ENCODE measurements at places on chromosomes 2 and 18.
A peak's percentile ranks its signal among the peaks of the same experiment; 100 is the strongest.

DNA sequence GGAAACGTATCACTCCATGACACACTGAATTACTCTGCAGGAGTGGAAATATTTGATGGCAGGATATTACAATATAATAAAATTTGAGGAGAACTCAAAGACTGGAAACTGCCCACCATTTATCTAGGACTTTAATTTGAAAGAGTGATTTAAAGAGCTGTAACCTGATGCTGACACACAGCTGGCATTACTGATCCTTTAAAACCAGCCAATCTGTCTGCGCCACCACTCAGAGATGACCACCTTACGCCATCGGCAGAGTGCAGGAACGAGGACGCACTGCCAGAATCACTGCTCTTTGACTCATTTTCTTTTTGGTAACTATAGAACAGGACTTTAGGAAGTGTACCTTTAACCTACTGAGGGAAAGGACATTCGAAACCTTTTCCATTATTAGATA is 114.1 kb downstream of the EPB41L3 start:
- DNase-seq, result no peak

DNA sequence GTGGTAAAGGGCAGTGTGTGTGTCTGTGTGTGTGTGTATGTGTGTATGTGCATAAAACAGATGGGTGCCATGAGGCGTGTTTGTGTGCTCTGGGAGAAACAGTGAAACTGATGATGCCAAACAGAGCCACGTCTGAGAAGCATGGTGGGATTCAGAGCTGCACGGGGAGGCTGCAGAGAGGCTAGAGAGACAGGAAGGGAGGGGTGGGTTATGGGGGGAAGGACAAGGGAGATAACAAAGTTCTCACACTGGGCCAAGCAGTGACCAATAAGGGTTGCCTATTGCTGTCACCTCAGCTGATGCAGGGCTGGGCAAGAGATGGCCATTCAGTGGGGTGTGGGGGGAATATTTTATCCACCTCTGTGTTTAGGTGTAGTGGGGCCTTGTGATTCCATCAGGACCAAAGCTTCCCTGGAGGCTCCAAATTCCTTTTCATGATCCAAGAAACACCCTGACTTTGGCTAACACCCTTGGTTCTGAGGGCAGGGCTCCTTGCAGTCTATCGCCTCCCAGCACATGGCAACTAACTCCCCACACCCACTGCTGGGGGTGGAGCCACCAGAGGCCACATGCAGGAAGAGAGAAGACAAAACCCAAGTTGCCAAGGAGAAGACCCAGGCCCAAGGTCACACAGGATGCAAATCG is 54.2 kb upstream of the POMC start:
- DNase-seq, result no peak

GRCh38 chr18:75977081-75977480 is 518.0 kb downstream of the ZNF516 start:
- DNase-seq, result no peak

DNA sequence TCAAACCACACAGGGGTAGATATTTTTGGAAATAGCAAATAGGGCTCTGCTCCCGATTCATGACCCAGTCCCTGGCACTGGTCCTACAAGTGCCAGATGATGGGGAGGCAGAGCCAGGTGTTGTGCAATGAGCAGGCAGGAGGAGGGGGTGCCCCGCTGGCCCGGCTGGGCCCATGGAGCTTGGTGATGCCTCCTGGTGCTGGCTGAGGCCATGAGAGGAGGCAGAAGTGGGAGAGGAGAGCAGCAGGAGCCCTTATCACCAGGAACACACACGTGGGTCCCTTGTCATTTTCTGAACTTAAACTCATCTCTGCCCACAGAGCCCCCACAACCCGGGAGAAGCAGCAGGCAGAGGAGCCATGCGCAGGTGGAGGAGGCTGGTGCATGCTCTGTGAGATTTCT is 90.5 kb upstream of the MAPK4 start:
- DNase-seq, result no peak

- DNase-seq, result no peak
Measured at GRCh38 chr2:191234376-191234775, 10.8 kb upstream of the MYO1B start.

- no peak for DNase-seq
Measured at GRCh38 chr2:233453916-233454315, 99.6 kb downstream of the DGKD start.

DNA sequence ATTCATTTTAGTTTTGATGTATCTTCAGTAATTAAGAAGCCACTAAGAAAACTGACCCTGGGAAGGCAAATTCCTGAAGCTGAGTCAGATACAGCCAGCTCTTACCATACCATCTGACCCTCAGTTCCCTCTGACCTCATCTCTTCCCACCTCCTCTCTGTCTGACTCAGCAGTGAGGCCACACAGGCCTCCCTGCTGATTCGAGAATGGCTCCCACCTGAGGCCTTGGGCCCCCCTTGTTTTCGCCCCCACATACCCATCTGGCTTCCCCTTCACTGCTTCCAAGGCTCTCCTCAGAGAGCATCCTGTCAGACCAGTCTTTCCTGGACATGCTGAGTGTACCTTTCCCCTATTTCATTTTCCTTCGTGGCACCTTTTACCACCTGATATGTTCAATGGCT is 71.0 kb upstream of the CYP1B1 start:
- DNase-seq, result peak; percentile 77

GRCh38 chr18:26262156-26262555 is 35.9 kb downstream of the TAF4B start:
- no peak for DNase-seq

DNA sequence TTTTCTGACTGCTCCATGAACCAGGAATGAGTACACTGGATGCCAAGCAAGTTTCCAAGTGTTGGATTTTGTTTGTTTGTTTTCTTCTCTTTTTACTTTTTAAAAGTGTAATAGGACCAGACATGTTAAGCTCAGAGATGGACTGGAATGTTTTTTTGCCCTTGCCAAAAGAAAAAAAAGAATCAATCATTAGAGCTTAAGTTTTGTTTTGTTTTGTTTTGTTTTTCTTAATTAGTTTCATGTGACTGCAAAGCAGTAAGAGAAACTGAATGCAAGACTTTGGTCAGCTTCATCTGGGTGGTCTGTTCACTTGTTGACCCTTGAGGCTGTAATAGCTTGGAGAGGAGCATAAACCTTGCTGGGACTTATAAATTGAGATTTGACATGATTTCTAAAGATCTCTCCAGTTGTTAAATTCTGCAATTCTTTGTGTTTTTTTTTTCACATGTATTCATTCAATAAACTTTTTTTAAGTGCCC is 42.4 kb upstream of the SLC1A4 start:
- no peak for DNase-seq

DNA sequence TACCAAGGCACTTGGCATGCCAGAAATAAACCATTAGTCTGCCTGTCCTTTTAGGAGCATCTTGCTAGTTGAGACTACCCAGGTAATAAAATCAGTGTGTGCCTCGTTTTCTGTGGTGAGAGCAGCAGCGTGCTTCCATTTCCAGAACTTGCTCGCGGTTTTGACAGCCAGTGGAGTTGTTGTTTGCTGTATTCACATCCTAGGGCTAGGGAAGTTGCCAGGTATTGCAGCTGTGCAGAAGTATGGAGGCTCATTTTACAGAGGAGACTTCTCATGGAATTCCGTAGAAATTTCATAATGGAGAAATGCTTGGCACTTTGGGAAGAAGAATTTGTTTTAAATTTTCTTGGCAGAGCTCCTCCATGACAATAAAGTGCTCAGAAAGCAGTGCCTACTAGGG is 1355.1 kb upstream of the ZEB2 start:
- no peak for DNase-seq

GRCh38 chr2:38959466-38959865 is 69.8 kb downstream of the ARHGEF33 start:
- no peak for DNase-seq

- no peak for DNase-seq
Measured at GRCh38 chr2:84373391-84373790, 85.7 kb downstream of the SUCLG1 start.

DNA sequence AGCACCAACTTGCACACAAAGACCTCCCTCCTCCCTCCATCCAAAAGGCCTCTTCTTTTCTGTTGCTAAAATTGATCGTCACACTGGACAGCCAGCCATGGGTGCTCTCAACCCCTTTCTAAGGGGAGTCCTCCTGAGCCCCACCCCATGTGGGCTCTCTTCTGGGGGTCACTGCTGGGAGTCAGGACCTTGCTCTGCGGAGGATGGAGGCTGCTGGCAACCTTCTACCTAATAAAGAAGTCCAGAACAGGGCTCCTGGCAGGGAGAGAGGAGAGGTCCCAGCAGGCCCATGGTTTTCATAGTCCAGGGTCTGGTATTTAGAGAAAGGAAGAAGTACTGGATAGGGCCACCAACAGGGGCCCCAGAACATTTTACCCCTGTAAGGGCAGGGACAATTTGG is 67.6 kb upstream of the OTOS start:
- DNase-seq, result no peak

DNA sequence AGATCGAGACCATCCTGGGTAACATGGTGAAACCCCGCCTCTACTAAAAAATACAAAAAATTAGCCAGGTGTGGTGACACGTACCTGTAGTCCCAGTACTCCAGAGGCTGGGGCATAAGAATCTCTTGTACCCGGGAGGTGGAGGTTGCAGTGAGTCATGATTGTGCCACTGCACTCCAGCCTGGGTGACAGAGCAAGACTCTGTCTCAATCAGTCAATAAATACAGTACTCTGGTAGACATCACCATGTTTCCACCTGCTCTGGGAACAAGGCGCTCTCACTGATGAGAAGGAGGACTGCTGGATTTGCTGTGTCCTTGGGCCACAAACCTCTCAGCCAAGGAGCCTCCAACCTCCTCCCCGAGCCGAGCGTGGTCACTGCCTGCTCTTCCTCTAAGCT is 154.2 kb upstream of the ZNF236 start:
- no peak for DNase-seq

DNA sequence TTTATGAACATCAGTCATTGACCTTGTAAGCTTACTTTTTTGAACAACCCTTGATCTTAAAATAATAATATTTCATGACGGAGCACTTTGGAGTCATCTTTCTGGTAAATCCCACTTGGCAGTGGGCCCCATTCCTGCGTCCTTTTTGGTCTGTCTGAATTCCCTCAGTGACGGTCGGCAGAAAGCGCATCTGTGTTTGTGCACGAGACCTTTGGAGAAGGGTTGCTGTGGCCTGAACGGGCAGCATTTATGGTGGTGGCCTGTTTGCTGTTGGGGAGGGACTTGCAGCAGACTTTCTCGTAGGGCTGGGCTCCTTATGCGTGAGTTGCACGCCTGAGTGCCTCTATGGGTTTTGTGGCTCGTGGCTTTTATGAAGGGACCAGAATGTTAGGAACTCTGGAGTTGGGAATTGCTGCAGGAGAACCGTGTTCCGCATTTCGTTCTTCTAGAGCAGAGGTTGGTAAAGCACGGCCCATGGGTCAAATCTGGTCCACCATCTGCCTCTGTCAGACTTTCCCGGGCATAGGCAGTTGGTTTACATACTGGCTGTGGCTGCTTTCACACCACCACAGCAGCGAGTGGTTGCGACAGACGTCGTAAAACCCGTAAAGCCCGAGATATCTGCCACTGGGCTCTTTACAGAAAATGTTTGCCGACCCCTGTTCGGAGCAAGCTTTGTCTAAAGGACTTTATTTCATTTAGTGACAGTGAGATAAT is 30.8 kb downstream of the LPIN1 start:
- no peak for DNase-seq

DNA sequence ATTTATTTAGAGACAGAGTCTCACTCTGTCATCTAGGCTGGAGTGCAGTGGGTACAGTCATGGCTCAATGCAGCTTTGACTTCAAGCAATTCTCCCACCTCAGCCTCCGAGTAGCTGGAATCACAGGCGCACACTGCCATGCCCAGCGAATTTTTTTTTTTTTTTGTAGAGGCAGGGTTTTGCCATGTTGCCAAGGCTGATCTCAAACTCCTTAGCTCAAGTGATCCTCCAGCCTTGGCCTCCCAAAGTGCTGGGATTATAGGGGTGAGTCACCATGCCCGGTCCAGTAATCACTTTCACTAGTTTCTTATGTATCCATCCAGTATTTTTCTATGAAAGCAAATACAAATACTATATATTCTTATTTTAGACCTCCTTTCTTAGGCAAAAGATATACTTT is 24.0 kb downstream of the PRKAG3 start:
- no peak for DNase-seq

DNA sequence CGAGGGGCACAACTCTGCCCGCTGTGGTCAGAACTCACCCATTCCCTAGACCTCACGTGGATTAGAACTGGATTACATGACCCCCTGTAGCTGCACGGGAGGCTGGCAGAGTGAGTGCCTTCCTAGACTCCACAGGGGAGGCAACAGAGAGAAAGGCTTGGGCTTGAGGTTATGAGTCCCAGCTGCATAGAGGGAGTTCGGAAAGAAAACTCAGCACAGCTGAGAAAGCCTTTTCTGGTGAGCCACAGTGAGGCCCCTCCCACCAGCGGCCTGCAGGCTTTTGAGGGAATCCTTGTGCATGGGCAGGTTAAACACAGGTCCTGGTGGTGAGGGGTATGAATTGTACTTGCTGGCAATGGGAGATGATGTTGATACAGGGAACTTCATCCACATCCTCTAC is 217.3 kb downstream of the FHOD3 start:
- no peak for DNase-seq

DNA sequence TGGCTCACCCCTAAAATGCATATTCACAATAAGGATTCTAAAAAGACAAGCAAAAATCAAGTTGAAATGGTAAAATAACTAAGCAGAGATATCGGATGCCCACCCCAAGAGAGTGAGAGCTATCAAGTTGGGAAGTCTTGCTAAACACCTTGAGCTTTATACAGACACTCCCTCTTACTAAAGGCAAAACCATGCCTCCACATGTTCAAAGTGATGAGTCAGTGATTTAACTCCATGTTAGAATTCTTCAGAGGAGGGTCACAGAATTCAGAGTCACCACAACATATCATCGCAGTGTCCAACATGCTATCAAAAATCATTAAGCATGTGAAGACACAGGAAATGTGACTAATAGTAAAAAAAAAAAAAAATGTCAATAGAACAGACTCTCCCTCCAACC is 20.6 kb upstream of the ST8SIA3 start:
- peak; percentile 16 for DNase-seq

- DNase-seq, result no peak
Measured at GRCh38 chr2:14903709-14904374, 271.3 kb downstream of the LRATD1 start.

DNA sequence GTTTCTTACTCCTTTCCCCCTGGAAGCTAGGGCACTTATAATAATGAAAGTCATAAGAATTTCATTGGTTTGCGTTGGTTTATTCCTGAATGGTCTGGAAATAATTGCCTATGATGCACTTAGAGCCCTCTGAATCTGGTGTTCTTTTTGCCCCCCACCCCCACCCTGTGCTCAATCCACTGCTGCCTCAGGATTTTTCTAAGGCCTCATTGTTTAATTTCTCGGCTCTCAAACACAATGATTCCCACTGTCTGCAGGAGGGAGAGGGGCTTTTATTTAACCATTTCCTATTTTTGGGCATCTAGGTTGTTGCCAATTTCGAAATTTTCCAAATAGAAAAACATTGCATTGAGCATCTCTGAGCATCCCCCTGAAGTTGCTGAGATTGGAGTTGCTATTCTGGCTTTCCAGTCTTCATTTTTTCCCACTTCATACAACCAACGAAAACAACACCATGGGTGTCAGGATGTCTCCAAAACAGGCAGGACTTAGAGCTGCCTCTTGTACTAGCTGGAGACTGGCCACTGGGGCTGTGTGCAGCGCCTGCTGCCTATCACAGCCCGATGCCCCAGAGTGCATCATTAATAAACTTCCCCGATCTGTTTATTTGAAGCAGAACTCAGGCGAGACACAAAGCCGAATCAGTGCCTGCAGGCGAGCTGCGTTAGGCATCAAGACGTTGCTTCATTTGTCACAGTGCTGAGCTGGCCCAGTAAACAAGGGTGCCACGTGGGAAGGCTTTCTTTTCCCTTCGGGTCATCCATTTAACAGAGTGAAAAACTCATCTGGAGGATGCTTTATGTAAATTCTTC is 1.8 kb upstream of the PCARE start:
- no peak for DNase-seq

- no peak for DNase-seq
Measured at GRCh38 chr2:152542337-152542994, 174.8 kb downstream of the PRPF40A start.

All from RKO (cell line).